ENCODE measurements at places on chromosomes 5 and 9.

- DNase-seq: no peak
Measured at GRCh38 chr5:32618962-32619361, 33.6 kb downstream of the SUB1 start.

DNA sequence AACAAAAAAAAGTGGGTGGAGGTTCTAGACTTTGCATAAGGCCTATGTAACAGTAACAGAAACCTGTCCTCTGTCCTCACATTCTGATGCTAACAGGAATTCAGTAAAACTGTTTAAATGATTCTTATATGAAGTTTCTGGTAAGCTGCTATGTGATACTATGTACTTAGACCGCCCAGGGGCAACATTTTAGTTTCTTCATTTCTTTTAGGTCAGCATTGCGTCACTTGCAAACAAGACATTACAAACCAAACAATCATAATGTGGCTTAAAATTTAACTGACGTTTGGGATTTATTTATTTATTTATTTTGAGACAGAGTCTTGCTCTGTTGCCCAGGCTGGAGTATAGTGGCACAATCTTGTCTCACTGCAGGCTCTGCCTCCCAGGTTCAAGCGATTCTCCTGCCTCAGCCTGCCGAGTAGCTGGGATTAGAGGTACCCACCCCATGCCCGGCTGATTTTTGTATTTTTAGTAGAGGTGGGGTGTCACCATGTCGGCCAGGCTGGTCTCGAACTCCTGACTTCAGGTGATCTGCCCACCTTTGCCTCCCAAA, 44.3 kb downstream of the TENT4A start:
- DNase-seq: no peak

DNA sequence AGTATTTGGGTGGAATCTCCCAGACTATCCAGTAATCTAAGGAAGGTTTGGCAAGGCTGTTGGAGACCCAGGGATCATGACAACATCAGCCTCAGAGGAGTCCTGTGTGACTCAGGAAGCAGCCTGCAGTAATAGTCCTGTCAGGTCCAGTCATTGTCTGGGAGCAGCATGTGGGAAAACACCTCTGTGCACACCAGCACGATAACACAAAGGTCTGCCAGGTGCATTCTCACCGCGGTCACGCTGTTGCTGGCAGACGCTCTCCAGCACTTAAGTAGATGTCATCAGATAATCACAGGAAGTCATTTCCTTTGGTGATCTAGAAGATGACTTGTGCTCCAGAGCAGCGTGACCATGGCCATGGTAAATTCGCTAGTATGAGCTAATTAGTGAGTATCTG, 99.2 kb upstream of the IQGAP2 start:
- DNase-seq: no peak

- no peak for DNase-seq
Measured at GRCh38 chr5:68332556-68332955, 117.0 kb downstream of the PIK3R1 start.

DNA sequence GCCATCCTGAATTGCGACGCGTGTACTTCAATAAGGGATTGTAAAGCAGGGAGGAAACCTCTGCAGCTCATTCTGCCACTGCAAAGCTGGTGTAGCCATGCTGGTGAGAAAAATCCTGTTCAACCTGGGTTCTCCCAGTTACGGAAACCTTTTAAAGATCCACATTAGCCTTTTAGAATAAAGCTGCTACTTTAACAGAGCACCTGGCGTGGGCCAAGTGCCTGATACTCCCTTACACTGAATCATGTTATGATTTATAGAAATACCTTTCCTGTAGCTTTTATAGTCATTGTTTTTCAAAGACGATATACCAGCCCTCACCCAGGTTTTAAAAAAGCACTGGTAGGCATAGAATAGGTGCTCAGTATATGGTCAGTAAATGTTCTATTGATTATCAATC, 48.3 kb downstream of the SFXN1 start:
- no peak for DNase-seq

GRCh38 chr5:126355940-126356339, 67.3 kb upstream of the GRAMD2B start:
- no peak for DNase-seq

- DNase-seq: no peak
Measured at GRCh38 chr5:5085381-5085780, 54.7 kb upstream of the ADAMTS16 start.

DNA sequence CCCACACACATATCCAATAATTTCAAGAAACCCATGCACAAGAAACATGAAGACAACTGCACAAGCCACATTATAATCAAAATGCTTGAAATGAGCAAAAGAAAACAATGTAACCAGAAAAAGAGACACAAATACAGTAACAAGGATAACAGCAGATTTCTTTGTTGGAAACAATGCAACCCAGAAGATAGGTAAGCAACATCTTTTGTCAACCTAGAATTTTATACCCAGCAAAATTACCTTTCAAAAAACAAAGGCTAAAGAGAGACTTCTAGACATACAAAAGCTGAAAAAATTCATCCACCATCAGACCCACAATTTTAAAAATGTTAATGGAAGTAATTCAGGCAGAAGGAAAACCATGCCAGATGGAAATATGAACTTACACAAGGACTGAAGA, 5.0 kb upstream of the COL23A1 start:
- no peak for DNase-seq

- no peak for DNase-seq
Measured at GRCh38 chr5:40678460-40679147, 1.1 kb upstream of the PTGER4 start.

DNA sequence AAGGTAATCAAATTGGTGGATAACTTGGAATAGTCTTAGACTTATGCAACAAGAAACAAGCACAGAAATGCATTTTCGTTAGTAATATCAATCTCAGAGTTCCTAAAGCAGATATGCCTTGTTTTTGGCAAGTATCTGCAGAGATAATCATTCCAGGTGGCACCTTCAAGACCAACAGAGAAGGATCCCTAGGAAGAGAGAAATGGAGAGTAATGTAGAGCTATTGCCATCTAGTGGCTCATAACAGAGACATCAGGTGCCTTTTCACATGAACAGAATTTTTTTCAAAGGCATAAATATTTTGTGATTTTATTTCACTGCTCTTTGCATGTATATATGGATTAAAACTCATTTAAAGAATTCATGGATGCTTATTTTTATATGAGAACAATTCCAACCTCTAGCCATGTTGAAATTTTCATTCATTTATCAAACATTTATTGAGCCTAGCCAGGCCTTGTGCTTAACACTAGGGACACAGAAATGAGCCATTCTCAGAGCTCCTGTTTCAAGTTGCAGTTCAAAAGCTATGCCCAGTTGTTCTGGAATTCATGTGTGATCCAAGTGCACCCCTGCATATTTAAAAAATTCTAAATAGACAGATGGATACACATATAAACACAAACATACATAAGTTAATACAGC, 117.5 kb upstream of the OR13F1 start:
- no peak for DNase-seq

- DNase-seq: no peak
Measured at GRCh38 chr5:78005021-78005785, 229.1 kb upstream of the TBCA start.

GRCh38 chr5:112918136-112918535, 3.9 kb downstream of the REEP5 start:
- DNase-seq: no peak

DNA sequence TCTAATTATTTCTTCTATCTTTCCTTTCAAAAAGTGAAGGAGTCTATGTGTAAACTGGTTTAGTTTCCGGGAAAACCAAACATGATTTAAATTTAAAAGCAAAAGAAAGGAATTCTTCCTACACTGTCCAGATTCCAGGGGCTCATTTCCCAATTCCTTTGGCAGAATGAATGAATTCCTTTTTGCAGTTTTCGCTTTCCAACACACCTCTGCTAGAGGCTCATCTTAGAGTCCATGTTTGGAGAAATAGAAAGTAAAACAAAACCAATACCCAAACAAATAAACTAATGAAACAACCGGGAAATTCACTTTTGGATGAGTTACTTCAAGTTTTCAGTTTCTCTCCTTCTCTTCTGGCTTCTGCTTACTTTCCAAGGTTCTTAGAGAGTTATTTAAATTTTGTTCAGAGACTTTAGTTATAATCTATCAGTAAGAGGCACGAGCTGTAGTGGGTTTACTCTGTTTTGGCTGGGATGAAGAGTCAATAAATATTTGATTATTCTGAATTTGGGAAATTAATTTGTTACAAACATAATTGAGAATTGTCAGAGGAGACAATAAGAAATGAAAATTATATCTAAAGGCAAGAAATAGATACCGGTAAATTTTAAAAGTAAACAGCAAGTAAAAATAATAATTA, 365.0 kb upstream of the CDH9 start:
- no peak for DNase-seq

DNA sequence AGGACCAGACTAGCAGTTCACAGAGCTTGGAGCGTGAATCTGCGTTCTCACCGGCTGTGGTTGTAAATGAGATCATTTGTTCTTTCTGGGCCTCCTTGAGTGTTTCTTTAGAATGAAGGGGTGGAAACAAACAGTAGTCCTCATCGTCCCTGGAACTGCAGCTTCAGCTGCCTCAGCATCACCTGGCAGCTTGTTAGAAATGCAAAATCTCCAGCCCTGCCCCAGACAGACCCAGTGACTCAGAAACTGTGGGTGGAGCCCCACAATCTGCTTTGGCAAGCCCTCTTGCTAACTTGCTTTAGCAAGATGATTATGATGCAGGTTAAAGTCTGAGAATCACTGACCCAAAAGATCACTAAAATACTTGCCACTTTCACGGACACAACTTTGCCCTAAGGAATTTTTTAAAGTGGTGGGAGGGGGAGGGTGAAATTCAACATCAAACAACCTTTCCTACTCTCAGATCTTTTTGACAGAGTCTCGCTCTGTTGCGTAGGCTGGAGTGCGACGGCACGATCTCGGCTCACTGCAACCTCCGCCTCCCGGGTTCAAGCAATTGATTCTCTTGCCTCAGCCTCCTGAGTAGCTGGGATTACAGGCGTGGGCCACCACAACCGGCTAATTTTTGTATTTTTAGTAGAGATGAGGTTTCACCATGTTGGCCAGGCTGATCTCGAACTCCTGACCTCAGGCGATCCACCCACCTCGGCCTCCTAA, 86.0 kb downstream of the BRINP1 start:
- DNase-seq: no peak

DNA sequence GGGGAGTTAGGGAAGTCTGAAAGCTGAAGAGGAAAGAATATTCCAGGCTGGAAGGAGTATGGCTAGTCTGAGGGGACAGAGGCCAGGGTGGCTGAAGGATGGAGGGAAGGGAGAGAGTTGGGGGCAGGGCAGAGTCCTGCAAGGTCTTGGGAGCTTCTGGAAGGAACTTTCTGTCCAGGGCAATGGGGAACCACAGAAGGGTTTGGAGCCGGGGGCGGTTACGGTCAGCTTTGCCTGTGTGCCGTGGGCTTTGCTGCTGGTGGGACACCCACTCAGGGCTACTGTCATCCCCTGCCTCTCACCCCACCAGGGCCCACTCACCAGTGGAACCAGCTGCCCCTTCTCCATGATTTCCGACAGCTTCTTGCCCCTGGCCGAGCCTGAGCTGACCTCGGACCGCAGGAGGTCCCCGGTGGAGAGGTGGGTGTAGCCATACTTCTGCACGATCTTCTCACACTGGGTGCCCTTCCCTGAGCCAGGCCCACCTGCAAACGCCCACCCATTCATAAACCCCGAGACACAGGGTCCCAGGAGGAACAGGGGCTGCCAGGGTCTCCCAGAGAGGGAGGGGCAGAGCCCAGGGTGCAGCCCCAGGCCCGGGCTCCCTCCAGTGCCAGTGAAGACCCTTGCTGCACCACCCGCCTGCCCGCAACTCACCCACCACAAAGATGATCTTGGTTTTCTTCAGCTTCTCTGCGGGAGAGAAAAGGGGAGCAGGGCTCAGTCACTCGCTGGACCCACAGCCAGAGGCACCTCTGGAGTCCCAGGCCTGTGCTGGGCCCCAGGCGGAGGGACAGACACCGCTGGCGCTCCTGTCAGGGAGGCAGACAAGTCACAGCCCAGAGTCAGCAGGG, 4.9 kb downstream of the AK1 start:
- DNase-seq: no peak

GRCh38 chr5:38468202-38468673, 88.2 kb downstream of the LIFR start:
- DNase-seq: no peak

- no peak for DNase-seq
Measured at GRCh38 chr5:66232706-66233445, 88.8 kb downstream of the SREK1 start.

- no peak for DNase-seq
Measured at GRCh38 chr5:58818465-58818864, 235.6 kb downstream of the RAB3C start.

DNA sequence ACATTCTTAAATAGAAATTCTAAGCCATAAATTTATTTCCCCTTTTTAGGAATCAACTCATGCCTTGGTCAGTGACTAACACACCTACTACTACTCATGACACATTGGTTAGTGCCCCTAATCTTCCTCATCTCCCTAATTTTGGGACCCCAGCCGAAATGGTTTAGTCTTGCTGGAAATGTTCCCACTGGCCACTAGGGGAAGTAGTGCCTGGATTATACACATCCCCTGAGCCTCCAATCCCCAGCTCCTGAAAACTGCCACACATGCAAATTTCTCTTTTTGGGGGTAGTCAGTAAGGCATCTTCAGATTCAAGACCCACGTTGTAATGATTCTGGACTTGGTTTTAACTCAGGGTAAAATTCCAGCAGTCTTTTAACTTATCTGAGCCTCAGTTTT, 79.8 kb downstream of the HSD17B3 start:
- no peak for DNase-seq

GRCh38 chr5:106171708-106172107, 1499.0 kb downstream of the EFNA5 start:
- DNase-seq: no peak

DNA sequence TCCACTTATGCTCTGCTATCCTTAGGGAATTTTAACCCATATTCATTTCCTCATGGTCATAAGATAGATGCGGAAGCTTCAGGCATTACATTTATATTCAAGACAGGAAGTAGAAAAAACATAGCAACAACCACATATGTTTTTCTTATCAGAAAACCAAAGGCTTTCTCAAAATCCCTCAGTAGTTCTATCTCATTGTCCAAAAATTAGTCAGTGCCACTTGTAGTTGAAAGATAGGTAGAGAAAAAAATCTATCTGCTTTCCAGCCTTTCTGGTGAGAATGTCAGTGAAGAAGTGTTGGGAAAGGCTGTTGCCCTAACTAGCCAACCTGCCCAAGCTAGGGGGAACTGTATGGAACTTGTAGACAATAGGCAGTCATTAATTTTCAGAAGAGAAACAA, 23.5 kb upstream of the MOCS2 start:
- DNase-seq: no peak

- no peak for DNase-seq
Measured at GRCh38 chr5:181100121-181100875, 30.7 kb downstream of the OR2V1 start.

- DNase-seq: no peak
Measured at GRCh38 chr5:168334695-168335094, 43.2 kb downstream of the WWC1 start.

GRCh38 chr5:138468133-138468965, 3.1 kb downstream of the EGR1 start:
- no peak for DNase-seq

- no peak for DNase-seq
Measured at GRCh38 chr9:26210338-26210851, 532.2 kb upstream of the TUSC1 start.

DNA sequence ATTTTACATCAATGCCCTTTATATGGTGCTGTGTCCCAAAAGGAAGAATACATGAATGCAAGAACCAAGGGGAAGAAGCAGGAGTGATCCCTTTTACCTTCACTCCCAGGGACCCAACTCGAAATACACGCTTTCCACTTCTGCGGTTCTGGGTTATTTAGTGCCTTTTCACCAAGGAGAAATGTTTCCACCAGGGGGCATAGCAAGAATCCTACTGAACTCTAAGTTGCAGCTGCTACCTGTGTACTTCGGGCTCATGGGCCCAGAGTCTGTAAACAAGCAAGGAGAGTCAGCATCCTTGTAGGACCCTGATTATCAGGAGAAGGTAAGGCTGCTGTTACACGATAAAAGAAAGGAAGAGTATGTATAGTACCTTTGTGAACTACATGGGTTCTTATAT, 45.7 kb downstream of the DPYSL3 start:
- DNase-seq: no peak
